ENCODE measurements at places on chromosomes 7 and 10.

DNA sequence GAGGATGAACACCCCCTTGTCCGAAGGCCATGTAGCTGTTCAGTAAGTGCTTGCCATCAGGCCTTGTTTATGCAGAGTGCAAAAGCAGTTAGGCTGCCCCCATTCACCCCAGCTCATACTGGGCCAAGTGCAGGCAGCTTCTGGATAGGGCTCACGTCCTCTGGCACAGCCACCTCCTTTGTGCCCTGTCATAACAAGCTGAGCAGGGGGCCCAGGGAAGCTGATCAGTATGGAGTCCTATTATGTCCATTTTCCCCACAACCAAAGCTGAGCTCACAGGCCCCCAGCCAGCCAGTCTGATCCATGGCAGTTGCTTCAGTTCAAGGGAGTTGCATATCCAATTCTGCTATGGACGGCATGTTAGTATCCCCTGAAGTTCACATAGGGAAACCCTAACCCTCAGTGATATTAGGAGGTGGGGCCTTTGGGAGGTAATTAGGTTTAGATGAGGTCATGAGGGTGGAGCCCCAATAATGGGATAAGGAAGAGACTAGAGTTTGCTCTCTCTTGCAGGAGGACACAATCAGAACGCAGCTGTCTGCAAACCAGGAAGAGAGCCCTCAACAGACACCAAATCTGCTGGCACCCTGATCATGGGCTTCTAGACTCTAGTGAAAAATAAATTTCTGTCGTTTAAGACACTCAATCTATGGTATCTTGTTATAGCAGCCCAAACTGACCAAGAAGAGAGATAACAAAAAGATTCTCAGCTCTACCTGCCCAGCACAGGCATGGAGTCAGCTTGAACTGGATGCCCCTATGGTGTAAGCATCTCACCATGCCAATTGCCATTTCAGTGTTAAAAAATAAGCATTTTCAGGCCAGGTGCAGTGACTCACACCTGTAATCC, 155.9 kb downstream of the FGFR2 start:
- DNase-seq, result no peak

GRCh38 chr7:23100697-23101096, 4.9 kb upstream of the KLHL7 start:
- DNase-seq, result no peak

DNA sequence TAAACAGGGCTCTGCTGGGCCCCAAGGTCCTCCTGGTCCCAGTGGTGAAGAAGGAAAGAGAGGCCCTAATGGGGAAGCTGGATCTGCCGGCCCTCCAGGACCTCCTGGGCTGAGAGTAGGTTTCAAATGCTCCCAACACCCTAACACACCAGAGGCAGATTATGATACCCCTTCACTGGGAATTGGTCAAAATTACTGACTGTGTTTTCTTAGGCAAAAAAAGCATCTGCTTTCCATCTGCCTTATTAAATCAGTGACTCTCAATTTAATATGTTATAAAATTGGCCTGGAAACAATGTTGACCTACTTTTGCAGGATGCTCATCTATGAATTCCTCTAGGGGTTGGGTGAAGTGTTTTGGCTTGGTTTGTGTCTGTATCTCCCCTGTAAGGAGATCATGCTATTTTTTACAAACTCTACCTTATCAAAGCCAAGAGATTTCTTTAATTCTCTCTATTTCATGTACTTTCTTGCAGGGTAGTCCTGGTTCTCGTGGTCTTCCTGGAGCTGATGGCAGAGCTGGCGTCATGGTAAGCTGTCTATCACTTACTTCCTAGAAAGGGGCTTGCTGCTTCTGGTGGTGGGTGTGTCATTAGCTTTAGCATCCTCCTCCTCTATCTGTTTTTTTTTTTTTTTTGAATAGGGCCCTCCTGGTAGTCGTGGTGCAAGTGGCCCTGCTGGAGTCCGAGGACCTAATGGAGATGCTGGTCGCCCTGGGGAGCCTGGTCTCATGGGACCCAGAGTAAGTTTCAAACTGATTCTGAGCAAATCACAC, 15.9 kb downstream of the COL1A2 start:
- DNase-seq, result no peak

GRCh38 chr7:142009187-142009586, 13.5 kb downstream of the MGAM start:
- no peak for DNase-seq

- DNase-seq, result no peak
Measured at GRCh38 chr10:3331690-3332230, 159.2 kb upstream of the PITRM1 start.

Data from vagina (tissue), 2 donors.